Activated CD4-positive, CD25-positive, alpha-beta regulatory T cell treated with anti-CD3 and anti-CD28 coated beads, Interleukin-2, amount 50 U/mL, for 24 hours (primary cell): ENCODE measurements at places on chromosomes 7 and 10.

- no peak for ATAC-seq
These were observed 803.2 kb downstream of the LRMDA start for GRCh38 chr10:76234499-76235226.

DNA sequence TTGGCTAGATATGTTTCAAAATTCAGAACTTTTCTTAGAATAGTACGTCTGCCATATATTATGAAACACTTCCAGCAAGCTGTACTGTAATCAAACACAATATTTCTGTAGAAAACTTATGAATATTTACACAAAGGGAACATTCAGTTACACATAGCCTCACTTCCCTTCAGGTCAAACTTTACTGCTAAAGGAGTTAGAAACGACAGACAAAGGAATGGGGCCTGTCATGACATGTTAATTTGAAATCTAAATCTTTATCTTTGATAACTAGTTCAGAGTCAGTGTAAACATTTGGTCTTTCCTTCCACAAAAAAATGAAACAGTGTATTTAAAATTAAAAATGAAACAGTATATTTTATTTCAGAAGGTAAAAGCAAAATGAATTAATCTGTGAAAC is 1.0 kb upstream of the CROT start:
- ATAC-seq: no peak

DNA sequence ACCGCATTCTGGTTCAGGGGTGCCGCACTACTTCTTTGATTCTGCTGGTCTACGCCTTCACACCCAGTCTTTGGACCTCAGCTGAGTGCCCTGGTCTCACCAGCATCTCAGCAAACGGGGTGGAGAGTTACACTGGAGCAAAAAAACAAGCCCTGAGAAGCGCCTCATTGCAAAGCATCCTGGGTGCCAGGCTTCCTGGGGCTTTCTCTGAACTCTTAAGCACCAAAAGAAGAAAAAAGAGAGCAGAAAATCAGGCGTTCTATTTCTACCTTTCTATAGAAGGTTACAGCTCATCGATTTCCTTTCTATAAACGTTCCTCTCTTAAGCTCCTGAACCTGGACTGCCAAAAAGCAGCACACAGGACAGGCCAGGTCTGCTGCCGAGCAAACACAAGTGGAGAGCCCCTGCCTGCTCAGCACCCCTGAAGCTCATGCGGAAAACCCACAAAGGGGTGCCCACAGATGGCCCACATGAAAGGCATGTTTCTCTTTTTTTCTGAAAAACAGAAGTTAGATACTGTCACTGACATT is 217.9 kb downstream of the SFMBT2 start:
- peak; percentile 78 for ATAC-seq

DNA sequence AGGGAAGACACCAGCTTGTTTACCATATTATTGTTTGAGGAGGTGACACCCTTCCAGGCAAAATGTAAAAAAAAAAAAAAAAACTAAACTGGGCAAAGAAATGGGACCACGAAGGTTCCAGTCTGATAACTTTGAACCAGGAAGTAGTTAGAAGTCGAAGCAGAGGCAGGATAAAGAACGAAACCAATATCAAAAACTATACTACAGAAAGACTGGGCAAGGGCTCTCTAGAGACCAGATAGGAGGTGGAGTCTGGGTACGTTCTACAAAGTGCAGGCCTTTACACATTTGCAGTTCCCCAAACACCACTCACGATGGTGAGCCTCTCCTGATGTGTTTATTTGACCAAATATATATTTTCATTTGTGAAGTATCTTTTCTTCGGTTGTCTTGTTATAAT is 125.7 kb upstream of the CDK1 start:
- peak; percentile 20 for ATAC-seq

GRCh38 chr7:48964074-48964473 is 39.7 kb downstream of the CDC14C start:
- no peak for ATAC-seq

DNA sequence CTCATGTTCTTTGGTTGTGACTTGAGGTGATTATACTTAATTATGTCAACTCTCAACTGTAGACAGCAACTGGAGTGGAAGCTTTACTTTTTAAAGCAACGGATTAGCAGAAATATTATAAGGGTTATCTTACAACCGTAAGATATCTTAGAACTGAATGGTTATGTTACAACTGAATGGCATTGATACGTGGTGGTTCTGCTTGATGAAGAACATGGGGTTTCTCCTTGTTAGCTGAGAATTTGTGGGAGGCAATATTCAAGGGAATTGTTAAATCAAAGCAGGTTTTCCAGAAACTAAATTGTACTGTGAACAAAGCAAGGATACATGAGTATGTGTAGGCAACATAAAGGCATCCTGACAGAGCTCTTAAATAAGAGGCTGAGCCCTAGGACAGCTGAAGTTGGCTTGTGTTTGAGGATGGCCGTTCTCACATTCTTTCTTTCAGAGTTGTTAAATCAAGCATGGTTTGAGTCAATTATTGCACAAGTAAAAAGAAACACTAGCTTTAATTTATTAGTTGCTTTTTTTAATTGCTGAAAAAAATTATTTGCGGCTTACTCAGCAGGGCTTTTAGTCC is 350.0 kb downstream of the PLXDC2 start:
- no peak for ATAC-seq

GRCh38 chr7:124764051-124764846 is 1.3 kb downstream of the GPR37 start:
- no peak for ATAC-seq

DNA sequence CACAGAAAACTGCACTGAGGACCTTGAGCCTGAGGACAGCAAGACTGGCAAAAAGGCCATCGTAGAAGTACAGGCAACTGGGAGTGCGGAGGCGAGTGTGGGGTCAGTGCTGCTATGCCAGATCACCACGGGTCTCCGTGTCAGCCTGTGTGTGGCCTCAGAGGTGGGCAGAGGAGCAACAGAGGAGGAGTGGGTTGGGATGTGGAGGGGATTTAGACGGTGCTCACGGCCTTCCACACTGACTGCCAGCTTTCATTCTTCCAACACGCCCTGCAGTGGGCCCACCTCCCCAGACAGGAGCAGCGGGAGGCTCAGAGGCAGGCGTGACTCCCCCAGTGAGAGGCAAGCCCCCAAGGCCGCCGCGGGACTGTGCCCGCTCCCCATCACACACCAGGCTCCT is 17.0 kb upstream of the ZMIZ1 start:
- no peak for ATAC-seq

GRCh38 chr7:27948861-27949260 is 208.9 kb downstream of the TAX1BP1 start:
- ATAC-seq: no peak

GRCh38 chr10:65754112-65754511 is 1171.7 kb upstream of the LRRTM3 start:
- ATAC-seq: no peak

- no peak for ATAC-seq
These were observed 98.7 kb downstream of the NPSR1 start for GRCh38 chr7:34756691-34757090.

GRCh38 chr7:141646826-141647480 is 55.0 kb downstream of the DENND11 start:
- no peak for ATAC-seq

DNA sequence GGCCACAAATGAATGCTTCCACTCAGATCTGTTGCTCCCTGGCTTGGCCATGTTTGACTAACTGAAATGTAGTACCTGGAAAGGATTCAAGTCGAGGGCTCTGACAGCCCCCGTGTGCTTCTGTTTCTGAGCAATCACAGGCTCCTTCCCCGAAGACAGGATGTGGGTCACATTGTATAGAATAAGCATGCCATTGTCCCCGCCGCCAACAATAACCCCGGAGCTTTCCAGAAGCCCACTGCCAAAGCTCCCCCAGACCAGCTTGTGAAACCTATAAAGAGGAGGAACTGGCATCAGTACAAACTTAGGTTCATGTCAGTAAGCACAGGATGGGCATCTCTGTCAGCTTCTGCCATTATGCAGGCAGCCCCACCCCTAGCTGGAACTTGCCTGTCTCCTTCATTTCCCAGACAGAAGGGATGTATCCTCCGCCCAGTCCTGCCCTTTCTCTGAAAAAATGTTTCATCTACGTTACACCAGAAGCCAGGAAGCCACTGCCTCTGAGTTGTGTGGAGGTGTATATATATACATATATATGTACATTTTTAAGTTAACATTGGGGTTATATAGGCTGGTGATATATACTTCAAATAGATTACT is 10.3 kb downstream of the SEC31B start:
- ATAC-seq: peak; percentile 40

DNA sequence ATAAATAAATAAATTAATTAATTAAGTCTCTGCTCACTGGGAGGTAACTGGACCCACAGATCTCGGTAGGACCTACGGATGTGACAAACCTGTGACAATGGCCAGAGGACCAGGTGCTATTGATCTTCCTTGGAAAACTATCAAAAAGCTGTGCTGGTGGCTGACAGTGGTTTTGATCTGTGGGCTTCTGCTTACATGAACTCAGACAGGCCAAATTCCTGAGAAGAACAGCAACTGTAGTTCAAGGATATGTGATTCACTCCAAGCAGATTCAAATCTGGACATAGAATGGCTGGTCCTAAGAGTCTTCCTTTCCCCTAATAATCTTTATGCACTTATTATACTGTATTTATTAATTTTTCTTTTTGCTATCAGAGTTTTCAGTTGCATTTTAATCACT is 80.0 kb downstream of the ATXN7L1 start:
- ATAC-seq: no peak

GRCh38 chr10:121340271-121340831 is 257.9 kb downstream of the FGFR2 start:
- ATAC-seq: no peak

- no peak for ATAC-seq
These were observed 619.7 kb downstream of the AUTS2 start for GRCh38 chr7:70218006-70218405.

DNA sequence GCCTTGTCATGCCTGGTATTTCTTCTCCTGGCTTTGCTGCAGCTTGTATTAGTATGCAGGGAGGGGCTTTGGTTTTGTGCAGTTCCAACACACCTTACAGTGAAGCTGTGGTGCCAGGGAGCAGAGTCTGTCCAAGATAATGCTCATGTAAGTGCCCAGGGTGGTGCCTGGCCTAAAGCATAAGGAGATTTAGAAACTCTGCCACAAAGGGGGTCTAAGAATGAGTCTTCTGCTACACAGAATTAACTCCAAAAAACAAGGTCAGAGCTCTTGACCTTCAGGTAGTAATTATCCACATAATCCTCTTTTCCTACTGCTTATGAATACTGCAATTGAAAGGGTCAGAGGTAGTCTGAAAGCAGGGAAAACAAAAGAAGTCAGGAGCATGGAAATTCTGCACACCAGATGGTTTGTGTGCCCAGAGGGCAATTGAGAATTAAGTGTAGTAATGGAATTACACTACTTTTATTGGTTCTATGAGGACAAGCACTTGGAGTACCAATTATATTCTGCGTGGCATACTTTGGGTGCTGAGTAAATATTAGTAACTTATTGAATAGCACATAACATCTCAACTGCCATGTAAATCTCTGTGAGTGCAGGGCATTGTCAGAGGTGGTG is 121.5 kb downstream of the KAT6B start:
- ATAC-seq: no peak

GRCh38 chr10:4740471-4740870 is 85.5 kb upstream of the AKR1E2 start:
- no peak for ATAC-seq

DNA sequence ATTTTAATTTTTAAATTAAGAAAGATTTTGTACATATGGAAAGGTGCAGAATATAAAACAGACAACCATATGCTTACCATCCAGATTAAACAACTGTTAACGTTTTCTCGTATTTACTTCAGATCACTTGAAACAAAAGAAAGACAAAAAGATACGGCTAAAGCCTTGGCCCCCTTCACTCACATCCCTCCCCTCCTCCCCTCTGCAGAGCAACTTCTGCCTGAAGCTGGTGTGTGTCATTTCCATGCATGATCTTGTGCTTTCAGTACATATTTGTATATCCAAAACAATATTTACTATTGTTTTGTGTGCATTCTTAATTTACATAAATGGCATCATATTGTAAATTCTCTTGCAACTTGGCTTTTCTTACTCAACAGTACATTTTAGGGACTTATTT is 68.5 kb upstream of the ANKRD1 start:
- no peak for ATAC-seq
